ENCODE measurements at places on chromosomes 7 and 10. TPM values are rescaled to one million over a fixed set of nuclear protein-coding genes. Genes with fewer than 3 reads are reported as not detected.

ZCCHC24 gene
- 1.5 TPM for total RNA-seq

FGFR2 gene
- total RNA-seq, result 5.5 TPM

OR2A12 gene
- total RNA-seq, result not detected

RPEL1 gene
- under 0.01 TPM for total RNA-seq

BMPR1A gene
- 39.0 TPM for total RNA-seq

PROSER2 gene
- total RNA-seq, result 39.5 TPM

CDC14C gene
- total RNA-seq, result not detected

GJC3 gene
- 0.24 TPM for total RNA-seq

EPO gene
- total RNA-seq, result not detected

CTNNA3 gene
- total RNA-seq, result not detected

ACSM6 gene
- not detected for total RNA-seq

CAV1 gene
- total RNA-seq, result 322 TPM

USP6NL gene
- total RNA-seq, result 8.9 TPM

TEX47 gene
- total RNA-seq, result not detected

SLC13A1 gene
- total RNA-seq, result not detected
